ENCODE measurements at places on chromosomes 12 and 14.

DNA sequence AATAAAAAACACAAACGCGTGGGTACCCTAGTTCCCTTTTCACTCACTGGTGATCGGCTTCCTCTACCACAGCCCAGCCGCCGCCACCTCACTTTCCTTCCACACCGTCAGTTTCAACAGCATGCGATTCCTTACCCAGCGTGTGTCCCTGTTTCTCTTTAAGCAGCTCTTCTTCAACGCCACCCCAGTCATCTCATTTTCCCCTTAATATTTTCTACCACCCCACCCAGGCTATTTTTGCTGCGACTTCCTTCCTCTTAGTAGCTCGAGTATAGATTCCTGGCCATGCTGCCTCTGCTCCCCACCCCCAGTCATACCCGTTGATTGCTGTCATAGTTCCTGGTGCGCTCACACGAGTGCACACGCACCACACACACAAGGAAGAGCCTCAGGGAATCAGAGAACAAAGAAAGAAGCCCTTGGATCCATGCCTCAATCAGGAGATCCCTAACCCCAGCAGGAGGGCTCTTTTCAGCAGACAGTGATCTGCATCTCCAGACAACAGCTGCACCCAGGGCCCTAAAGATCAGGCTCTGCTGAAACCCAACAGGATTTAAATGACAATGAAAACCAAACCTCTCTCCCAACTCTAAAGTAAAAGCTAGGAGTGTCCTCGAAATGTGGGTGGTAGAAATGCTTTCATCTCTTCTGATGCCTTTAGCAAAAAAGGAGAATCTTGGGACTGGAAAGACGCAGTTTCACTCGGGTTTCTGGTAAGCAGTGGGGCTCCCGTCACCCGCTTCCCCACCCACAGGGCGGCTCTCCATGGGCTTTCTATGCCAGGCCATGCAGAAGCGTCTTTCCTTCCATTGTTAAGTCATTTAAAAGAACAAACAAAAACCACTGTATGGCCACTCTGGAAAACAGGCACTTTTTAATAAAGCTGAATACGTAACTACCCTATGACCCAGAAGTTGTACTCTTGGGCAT lies 23.8 kb downstream of the VPS37B start:
- peak; percentile 91 for DNase-seq

DNA sequence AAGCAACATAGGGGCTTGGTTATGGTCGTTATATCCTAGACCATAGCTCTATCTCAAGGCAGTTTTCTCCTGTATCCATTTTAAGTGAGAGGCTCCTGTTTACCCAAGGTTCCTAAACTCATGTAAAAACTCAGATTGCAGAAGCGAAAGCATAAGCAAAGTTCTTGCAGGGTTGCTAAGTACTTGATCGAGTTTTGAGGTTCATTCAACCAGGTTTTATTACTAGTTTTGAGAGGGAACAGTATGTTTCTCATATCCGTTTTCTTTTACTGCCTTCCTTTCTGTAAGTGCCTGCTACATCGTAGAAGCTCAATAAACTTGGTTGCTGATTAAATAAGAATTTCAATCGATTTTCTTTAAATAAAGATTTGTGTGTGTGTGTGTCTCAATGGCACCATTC lies 5.1 kb downstream of the AKAP3 start:
- no peak for DNase-seq

DNA sequence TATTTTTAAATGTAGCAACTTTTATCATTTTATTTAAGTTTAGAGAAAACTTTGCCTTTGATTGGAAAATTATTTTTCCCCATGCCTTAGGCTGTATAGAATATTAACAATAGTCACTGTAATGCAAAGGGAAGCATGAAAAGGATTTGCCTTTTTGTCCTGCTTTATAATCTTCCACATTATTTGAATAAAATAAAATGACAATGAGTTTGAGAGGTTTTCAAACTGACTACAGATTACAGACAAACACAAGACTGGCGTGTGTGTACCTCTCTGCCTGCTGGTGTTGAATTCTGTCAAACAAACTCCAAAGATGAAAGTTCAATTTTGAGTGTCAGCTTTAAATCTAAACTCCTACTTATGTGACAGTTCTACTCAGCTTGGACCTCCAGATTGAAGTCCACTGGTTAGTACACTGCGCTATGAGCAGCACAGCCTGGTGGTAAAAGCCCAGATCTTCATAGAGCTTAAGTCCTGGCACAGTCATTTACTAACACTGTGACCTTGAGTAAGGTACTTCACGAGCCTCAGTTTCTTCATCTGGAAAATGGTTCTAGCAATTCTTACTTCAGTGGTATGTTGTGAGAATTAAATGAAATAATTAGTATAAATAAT lies 98.3 kb upstream of the CPNE8 start:
- no peak for DNase-seq

DNA sequence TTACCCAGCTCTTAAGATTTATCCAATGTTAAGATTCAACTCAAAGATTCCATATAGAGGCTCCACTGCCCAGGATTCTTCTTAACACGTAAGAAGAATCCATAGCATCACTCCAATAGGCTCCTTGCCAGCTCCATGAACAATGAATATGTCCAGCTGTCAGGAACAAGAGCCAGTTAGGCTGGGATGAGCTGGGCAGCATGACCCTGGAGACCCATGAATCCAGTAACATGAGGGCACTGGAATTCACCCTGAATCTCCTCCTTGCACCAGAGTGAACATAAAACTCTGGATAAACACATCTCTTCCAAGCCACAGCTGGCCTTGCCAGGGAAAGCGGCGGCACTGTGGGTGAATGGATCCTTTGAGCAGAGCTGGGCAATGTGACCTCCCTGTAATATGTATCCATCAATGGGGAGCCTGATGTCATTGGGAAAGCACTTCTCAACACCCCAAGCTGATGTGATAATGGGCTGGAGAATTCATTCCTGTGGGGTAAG lies 24.4 kb upstream of the TC2N start:
- no peak for DNase-seq

DNA sequence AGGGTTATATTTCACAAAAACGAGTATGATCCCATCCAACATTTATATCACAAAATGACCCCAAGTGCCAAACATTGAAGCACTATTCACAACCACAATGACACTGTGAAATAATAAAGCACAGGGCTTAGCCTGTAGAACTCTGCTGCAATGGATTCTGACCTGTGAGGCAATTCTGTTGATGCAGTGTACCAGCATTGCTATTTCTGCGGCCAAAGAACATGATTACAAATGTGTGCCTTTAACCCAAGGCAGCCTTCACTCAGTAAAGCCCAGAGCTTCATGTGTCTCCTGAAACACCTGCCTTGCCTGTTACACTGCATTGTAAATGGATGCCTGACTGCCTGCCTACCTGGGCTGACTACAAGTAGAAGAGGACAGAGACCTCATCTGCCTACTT lies 158.0 kb downstream of the PPM1H start:
- no peak for DNase-seq

DNA sequence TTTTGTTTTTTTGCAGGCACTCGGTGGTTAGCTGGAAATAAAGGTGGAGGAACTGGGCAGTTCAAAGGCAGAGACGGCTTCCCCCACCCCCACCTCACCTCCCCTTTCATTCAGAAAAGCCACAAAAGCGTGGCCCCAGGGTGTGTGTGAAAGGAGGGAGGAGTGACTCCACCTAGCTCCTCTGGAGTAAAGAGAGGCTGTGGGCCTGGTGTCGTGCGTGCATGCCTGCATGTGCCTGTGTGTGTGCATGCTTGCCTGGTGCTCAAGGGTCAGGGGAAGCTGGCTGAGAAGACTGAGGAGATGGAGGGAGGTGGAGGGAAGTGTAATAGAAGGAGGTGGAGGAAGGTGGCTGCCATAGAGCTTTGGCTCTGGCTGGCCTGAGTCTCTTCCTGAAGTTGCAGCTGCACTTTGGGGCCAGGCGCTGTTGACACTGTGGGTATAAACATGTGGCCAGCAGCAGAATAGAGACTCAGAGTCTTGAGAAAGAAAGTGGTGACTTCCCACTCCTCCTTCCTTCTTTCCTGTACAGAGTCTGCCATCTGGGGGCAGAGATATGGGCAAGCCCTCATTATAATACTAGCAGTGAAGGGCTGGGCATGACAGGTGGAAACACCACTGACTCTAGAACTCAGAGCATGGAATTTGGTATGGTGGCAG lies 36.9 kb upstream of the SINHCAF start:
- DNase-seq = no peak

GRCh38 chr14:52267501-52268278 lies at the start of gene PTGDR:
Gene PTGDR, plus strand, starts transcription at chr14:52267698. Its CDS starts 117 bp downstream, at chr14:52267815.
- DNase-seq = no peak

DNA sequence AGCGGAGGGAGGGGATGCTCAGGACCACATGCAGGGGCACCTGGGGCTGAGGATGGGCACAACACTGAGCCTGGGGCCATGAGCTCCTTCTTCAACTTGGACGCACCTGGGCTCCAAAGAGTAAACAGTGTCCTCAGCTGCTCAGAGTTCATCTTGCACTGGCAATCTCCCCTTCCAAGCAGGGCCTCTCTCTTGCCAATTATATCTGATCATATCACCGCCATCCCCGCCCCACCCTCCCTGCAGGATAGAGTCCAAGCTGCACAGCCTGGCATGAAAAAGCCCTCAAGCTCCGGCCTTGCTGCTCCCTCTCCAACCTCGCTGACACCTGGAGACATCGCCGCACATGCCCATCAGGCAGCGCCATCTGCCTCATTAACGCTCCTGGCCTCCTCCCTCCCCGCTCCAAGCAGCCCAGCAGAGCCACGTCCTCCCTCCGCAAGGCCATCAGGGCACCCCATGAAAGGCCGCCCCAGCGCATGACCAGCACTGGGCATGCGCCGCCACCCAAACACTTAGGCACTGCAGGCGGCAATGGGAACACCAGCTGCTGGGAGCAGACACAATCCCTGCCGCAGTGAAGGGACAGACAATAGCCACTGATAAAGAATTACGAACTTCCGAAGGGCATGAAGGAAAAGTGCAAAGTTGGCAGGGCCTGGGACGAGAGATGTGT lies 88.8 kb downstream of the CHGA start:
- no peak for DNase-seq

DNA sequence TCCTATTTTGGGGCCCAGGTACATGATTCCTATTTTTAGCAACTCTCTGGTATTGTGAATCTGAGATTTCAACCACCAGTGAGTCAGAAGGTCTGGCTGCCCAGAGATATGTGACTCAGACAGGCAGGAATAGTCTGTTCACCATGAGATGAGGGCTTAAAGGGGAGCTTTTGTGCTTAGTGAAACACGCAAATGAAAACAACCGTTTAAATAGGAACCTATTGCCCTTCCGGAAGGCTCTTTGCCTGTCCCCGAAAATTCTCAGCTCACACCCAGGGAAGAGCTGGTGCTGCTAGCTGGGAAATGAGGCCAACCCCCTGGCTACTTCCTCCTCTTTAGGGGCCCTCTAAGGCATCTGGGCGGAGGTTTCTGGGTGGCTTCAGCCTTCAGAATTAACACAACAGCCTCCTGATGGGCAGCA lies 283.6 kb downstream of the CACNA1C start:
- DNase-seq = peak; percentile 99

GRCh38 chr12:89225808-89226411 lies 126.4 kb downstream of the DUSP6 start:
- DNase-seq = peak; percentile 65

DNA sequence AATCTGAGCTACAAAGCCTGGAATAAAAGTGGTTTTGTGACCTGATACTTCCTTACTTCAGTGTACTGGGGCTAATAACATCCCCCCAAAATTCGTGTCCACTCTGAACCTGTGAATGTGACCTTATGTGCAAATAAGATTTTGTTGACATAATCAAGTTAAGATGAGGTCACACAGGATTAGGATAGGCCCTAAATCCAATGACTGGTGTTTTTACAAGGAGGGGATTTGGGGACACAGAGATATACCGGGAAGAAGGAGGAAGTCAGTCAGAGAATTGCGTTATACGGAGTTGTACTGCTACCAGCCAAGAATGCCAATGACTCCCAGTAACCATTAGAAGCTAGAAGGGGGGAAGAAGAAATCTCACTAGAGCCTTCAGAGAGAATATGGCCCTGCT lies 299.9 kb downstream of the ACSS3 start:
- no peak for DNase-seq

DNA sequence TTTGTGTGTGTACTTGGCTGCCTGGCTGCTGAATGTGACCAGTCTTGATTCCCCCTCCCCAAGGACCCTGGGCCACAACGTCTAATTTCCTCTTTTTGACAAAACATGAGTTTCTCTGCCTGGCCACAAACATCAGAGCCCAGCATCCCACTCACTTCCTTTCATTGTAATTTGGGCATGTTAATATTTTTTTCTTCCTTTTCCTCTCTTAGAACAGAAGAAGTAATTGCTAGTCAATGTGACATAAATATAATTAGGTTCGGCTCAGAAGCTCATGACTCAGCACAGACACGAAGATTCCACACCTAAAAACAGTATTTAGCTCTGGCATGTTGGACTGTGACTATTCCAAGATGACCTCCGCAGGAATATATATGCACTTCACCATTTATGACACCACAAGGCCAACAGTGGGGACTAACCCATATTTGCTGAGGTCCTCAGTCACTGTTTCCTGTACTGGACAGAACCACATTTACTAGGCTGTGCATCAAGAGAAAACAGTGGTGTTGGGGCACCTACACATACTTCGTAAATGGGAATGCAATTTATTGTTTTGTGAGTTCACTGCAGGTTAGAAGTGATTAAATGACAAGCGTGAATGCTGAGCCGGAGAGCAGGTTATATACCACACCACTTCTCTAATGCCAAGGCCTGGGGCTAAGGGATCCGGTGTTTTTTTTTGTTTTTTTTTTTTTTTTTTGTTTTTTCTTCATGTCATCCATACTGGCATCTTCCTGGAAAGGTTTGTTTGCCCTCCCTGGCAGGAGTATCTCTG lies 4.2 kb downstream of the GSG1 start:
- peak; percentile 93 for DNase-seq

GRCh38 chr12:55724226-55724939 lies 4.2 kb downstream of the RDH5 start:
- DNase-seq = no peak

DNA sequence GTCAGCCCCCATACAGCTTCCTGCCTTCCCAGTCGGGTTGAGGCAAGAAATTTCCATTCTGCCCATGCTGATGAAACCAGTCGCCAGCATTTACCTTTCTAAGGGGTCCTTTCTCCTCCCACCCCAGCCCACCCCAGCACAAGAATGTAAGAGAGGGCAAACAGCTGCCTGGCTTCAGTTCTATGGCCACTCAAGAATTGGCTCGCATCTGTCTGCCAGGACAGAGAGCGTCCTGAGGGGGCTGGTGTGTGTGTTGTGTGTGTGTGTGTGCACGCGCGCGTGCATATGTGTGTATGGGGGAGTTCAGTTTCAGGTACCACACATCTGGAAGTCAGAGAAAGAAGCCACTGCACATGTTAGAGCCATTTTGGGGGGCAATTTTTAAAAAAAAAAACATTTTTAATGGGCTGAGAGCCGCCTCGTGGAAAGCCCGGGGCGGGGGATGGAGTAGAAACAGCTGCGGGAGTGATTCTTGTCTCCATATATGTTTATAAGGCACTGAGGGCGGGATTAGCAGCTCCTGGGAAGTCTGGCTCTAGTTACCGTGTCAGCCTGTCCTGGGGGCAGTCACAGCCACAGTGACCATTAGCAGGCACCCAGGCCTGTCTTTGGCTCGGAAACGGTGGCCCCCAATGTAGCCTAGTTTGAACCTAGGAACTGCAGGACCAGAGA lies at the start of gene WNT5B:
WNT5B (plus strand) TSS at position 566 of the 672 bp plus-strand sequence. CDS start 2,124 bp downstream, outside the sequence.
- no peak for DNase-seq

GRCh38 chr12:49777800-49778748 lies 36.7 kb downstream of the TMBIM6 start:
- DNase-seq = no peak

GRCh38 chr14:35944847-35945246 lies 118.7 kb downstream of the BRMS1L start:
- no peak for DNase-seq

GRCh38 chr12:92047393-92047826 lies 98.2 kb downstream of the BTG1 start:
- no peak for DNase-seq

GRCh38 chr12:5473076-5473782 lies 41.3 kb downstream of the NTF3 start:
- no peak for DNase-seq

GRCh38 chr14:22737052-22737451 lies 29.4 kb upstream of the OXA1L start:
- DNase-seq = no peak

Data from kidney capillary endothelial cell (primary cell).